ENCODE measurements at places on chromosomes 3 and 15. TPM values are rescaled to one million over a fixed set of nuclear protein-coding genes. Genes with fewer than 3 reads are reported as not detected.

SLC15A2 gene
- total RNA-seq = 4.2 TPM

DNA sequence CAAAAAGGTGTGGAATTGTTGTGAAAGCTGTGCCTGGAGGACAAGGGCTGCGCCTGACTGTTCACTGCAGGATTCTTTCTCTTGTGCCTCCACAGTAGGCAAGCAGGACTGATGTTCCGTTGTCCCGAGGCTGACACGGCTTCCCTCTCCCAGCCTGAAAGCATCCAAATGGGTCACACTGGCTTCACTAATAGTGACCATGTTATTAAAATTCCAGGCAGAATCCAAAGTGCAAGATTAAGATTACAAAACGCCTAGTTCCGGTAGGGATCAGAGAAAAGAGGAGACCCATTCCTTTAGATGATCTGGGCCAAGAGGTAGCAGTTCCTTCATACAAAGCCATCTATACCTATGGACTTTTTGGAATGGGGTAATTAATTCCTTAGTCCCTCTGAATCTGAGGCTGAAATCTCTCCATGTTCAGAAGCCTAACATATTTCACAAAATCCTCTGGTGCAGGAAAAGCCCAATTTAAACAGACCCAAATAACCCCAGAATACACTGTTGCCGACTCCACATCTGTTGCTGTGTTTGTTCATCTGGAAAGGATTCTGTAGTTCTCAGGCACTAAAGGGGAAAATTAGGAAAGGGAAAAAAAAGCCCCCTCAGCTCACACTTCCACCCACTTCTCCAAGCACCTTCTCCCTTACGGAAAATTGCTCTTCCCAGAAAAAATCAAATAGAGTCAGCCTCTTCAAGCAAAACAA lies 145.9 kb downstream of the RORA start:
- no peak for DNase-seq

- DNase-seq = no peak
These were observed 6.1 kb upstream of the WWTR1 start for GRCh38 chr3:149663966-149664365.

DNA sequence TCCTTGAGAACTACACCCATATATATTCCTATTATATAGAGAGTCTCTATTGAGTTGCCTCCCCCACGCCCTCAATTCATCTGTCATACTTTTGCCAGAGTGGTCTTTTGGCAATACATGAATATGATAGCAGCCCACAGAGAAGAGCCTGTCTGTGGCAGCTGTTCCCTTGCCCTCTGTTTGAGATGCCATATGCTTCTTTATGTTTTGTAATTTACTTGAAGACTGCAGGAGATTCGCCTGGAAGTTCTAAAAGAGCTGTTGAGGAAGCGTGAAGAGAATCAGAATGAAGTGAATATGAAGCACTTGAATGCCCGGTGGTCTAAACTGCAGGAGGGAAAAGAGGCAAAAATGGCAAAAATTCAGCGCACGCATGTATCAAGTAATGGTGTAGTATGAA lies 27.2 kb downstream of the CFAP91 start:
- DNase-seq = no peak

GRCh38 chr3:66423791-66424190 lies 77.0 kb downstream of the LRIG1 start:
- DNase-seq = no peak

GRCh38 chr15:85125056-85125661 lies 143.5 kb downstream of the PDE8A start:
- no peak for DNase-seq

GRCh38 chr3:89682556-89682955 lies 575.1 kb downstream of the EPHA3 start:
- no peak for DNase-seq

- no peak for DNase-seq
These were observed 13.0 kb downstream of the CALML4 start for GRCh38 chr15:68192117-68192516.

GRCh38 chr3:195285372-195285771 lies 14.4 kb upstream of the XXYLT1 start:
- no peak for DNase-seq

DNA sequence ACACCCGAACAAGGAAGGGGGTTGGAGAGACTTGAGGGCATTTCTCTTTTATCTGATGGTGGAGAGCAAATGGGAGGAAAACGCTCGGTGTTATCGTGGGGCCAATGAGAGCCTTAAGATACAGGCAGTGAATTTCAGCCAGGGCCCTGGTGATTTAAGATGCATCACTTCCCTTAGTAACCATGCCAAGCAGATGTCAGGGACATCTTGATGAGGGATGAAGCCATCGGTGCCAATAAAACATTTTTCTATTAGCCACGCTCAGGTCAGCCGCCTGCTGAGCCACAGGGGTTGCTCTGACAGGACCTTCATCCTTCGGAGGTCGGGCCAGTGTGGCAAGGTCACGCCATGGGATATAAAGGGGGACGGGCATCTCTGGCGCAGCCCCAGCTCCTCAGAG lies 10.6 kb downstream of the IQSEC1 start:
- no peak for DNase-seq
